Hematopoietic multipotent progenitor cell (in vitro differentiated cells): ENCODE measurements at places on chromosomes 3 and 15.

GRCh38 chr3:161744366-161744765 lies 247.8 kb downstream of the OTOL1 start:
- DNase-seq = no peak

DNA sequence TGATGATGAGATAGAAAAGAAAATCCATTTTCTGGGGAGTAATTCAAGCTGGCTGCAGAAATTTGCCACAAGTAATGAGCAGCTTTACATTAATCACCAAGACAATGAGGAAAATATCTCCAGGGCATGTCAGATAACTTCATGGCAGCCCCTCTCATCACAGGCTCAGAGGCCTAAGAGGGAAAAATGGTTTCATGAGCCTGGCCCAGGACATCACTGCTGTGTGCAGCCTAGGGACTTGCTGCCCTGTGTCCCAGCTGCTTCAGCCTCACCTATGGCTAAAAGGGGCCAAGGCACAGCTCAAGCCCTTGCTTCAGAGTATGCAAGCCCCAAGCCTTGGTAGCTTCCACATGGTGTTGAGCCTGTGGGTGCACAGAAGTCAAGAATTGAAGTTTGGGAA lies 161.7 kb downstream of the OPA1 start:
- no peak for DNase-seq

- DNase-seq = no peak
Measured at GRCh38 chr15:81015621-81016488, 15.1 kb downstream of the TLNRD1 start.

DNA sequence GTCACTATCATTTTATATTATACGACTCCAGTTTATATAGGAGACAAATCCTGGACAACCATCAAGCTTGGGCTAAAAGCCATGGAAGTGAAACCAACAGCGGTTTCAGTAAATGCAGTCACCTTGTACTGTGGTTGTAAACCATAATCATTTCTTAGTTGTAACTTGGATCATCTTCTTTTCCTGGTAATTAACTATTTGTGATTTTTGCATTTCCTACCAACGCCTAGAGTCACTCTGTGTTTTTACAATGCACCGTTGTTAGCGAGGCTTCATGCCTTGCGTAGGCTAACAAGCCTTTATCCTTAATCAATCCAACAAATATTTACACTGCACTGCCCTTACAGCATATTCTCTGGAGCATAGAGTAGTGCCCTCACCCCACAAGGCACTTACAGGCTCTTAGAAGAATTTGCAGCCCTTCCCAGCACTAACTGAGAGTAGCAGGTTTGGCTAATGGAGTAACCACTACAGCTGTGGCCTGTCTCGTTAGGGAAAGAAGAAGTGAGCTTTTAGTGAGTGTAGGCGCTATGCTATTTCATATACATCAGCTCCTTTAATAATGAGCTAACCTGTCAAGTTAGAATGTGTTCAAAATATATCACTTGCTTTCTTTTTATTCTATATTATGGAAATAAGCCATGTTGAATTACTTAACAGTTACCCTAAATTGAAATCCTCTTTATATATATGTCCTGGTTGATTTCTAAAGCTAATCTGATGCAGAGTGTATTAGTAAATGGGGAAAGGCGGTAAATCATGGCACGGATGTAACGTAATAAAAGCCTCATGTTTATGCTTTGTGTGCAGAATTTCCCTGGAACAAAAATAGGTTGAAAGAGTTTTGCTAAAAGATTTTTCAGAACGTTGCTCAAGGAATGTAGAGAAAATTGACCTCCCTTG lies 62.8 kb downstream of the ABHD2 start:
- DNase-seq = no peak

GRCh38 chr3:130515755-130516154 lies 1.2 kb upstream of the COL6A6 start:
- no peak for DNase-seq

DNA sequence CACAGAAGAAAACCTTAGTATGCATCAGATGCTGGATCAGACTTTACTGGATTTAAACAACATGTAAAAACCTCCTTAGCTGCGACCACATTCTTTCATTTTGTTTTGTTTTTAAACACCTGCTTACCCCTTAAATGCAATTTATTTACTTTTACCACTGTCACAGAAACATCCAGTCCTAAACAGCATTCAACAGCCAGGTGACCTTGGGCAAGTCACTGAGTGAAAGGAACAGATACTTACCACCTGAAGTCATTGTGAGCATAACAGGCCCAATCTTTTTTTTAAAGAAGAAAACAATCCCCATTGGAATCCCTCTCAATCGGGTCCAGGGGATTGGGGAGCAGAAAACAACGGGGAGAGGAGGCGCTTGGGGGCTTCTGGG lies 390 bp downstream of the STARD5 start:
- no peak for DNase-seq

DNA sequence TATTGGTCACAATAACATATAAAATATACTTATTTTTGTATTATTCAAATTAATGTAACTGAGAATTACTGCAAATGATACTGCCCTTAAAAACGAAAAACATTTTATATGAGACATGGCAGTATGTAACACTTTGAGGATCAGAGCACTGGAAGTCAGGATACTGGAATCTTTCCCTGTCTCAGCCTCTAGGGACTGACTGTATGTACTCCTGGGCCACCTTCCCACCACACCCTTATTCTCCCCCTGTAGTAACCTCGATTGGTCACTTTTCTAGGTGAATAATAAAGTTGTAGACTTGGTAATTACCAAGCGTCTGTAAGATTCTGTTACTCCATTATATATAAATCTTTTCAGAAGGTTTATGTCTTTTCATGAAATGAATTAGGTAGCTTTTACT lies 43.0 kb downstream of the LRRC49 start:
- no peak for DNase-seq

DNA sequence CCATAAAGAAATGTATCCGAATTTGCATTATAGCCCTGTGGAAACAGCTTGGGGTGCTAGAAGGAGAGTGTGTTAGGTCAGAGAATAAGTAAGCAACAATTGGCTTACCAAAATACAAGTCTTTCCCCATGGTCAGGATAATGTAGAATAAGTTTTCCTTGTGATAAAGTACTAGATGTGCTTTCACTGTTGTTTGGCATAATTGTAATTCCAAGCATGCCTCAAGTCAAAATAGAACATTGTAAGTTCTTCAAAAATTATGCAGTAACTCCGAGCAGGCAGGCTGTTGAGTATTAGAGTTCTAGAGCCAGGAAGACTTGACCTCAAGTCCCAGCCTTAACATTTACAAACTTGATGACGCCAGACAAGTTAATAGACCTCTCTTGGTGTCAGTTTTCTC lies 242.0 kb downstream of the TUSC7 start:
- no peak for DNase-seq

GRCh38 chr15:74847432-74847831 lies 4.5 kb upstream of the ULK3 start:
- DNase-seq = no peak

- no peak for DNase-seq
Measured at GRCh38 chr15:38238311-38238710, 14.3 kb upstream of the SPRED1 start.

DNA sequence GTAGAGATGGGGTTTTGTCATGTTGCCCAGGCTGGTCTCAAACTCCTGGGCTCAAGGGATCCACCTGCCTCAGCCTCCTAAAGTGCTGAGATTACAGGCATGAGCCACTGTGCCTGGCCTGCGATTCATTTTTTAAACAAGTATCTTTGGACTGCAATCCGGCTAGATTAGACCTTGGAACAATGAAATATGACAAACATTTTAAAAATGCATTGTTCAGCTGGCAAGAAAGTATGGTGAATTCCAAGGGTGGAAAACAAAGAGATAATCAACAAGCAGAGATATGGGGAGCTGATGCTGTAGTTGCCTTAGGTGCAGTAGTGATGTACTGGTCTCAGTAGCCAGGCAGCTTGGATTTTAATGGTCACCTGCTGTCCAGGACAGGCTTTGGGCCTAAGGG lies 95.8 kb upstream of the GOLGA8J start:
- no peak for DNase-seq

GRCh38 chr3:34703053-34703452 lies 904.6 kb downstream of the PDCD6IP start:
- no peak for DNase-seq

- DNase-seq = no peak
Measured at GRCh38 chr15:93399121-93399520, 310.1 kb upstream of the RGMA start.

- no peak for DNase-seq
Measured at GRCh38 chr15:62075595-62076277, 9.0 kb downstream of the C2CD4A start.
